ENCODE measurements at places on chromosomes 13 and 19.

DNA sequence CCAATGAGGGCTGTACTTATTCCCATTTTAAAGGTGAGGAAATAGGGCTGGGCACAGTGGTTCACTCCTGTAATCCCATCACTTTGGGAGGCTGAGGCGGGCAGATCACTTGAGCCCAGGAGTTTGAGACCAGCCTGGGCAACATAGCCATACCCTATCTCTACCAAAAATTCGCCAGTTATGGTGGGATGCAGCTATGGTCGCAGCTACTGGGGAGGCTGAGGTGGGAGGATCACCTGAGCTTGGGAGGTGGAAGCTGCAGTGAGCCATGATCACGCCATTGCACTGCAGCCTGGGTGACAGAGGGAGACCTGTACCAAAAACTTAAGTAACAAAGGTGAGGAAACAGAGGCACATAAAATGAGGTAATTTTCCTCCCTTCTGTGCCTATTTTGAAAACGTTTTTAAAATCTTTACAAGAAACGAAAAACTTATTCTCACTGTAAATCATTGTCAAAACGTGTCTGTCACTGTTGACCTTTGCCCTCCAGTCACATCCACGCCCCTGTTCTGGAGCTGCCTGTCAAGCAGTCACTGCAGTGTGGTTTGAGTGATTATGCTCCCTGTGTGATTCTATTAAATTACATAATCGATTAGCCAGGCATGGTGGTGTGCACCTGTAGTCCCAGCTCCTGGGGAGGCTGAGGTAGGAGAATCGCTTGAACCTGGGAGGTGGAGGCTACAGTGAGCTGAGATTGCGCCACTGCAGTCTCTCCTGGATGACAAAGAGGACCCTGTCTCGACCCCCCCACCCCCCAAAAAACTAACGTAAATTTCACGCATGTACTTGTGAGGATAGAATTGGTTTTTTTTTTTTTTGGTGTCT, 12.5 kb downstream of the NOP53 start:
- DNase-seq, result no peak

DNA sequence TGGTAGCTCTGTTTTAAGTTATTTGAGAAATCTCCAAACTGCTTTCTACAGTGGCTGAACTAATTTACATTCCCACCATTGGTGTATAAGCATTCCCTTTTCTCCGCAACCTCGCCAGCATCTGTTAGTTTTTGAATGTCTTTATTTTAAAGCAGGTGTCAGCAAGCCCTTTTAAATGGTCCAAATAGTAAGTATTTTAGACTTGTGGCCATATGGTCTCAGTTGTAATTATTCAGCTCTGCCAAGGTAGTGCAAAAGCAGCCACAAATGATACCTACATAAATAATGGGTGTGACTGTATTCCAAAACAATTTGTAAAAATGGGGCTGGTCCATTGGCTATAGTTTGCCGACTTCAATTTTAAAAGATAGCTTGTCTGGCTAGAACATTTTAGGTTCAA, 58.7 kb upstream of the TMTC4 start:
- DNase-seq, result no peak

DNA sequence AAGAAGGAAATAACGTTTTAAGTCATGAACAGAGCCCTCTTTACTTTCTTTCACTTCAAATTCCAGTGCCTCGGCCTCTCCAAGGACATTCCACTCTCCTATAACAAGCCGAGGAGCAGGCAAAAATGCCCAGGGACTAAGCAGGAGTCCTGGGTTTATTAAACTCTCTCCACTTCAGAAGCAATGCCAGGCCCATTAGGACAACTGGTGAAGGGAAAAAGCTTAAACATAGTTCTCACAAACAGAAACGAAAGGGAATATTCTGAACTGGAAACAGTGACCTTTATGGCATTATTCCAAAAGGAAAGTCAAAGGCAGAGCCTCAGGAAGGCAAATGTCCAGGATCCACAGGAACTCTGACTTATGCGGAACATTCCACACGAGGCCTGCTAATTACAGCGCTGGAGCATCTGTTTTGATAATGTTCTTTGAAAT, 30.9 kb upstream of the MED4 start:
- DNase-seq, result peak; percentile 51

GRCh38 chr13:41291246-41291645, 19.8 kb upstream of the NAA16 start:
- no peak for DNase-seq

- no peak for DNase-seq
These were observed 5.4 kb upstream of the PPP1R37 start for GRCh38 chr19:45087531-45087930.

DNA sequence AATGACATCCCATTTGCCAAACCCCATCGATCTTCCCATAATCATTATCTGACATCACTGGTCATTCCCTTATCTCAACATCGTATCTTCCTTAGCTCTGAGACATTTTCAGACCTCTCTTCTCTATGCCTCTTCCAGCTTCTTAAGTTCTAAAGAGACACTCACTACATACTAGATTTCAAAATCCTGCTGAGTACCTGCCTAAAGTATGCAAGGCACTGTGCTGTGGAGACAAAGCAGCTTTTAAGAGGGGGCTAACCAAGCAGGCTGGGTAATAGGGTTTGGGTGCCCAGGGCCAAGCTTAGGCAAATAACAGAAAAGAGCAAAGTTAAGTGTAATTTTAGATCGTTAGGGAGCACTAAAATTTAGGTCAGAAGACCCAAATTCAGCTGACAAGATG, 3.4 kb upstream of the POMP start:
- no peak for DNase-seq

DNA sequence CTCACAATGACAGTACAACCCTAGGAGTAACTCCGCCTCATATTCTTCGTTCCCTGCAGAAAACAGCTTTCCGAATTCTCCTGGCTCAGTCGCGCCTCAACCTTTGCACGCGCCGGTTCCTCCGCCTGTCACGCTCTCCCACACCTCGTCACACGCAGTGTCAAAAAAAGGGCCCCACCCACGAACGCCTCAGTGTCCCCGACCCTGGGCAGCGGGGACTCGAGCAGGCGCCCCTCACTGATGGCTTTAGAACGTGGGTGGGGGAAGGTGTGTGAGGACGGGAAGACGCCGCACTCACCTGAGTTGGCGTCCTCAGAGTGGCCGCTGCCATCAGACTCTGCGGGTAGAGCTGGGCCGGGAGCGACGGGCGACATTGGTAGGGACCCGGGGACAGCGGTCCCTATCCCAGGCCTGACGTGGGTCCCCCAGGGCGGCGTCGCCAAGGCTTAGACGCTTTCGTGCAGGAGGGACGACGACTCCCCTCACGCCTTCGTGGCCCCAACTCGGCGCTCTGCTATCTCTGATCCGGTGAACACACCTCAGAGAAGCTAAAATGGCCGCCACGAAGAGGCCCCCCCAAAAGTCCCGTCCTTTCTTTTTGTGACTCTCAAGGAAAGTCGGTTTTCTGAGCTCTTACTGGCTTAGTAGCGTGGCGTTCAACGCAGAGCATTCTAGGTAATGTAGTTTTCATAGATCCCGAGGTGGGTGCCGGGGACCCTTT, at the start of gene ZNF154:
TSS of gene ZNF154 (minus strand) at position 564 of the 721 bp plus-strand sequence. CDS start at position 331, 233 bp downstream.
- peak; percentile 87 for DNase-seq

DNA sequence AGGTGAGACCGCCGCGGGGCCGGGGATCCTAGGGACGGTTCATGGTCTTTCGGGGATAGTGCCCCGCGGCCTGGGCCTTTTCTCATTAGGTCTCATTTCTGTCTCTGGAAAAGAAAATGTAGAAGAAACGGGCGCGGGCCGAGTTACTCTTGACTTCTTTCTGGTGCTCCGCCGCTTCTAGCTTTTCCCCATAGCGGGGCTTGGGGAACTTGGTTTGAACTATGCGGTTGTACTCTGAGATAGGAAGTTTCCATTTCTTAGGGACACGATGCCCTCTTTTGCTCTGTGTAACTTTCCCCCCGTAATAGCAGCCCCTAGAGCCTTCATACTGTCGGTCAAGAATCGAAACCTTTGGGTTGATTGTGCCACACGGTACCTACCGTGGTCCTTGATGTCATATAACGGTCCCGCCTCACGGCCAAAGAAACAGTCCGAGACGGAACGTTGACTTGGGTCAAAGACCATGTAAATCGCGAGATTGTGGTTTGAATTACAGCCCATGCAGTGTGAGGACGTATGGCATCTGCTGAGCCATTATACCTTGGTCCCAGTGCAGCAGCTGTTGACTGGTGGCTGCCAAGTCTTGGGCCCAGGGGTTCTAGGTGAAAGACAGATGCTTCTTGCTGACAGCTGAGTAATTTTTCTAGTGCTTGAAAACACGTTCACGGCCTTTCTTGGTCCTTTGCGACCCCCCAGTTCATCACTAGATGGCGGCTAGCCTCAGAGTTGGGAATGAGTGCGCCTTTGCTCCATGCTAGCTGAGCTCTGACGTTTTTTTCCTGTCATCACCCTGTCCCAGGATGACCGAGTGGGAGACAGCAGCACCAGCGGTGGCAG, 487 bp downstream of the RPS5 start:
- peak; percentile 23 for DNase-seq

GRCh38 chr13:44275381-44275780, 98.2 kb upstream of the SERP2 start:
- DNase-seq, result no peak

GRCh38 chr13:93060144-93060543, 166.5 kb upstream of the GPC6 start:
- no peak for DNase-seq

- no peak for DNase-seq
These were observed 627.6 kb upstream of the PCDH9 start for GRCh38 chr13:67857581-67858310.

DNA sequence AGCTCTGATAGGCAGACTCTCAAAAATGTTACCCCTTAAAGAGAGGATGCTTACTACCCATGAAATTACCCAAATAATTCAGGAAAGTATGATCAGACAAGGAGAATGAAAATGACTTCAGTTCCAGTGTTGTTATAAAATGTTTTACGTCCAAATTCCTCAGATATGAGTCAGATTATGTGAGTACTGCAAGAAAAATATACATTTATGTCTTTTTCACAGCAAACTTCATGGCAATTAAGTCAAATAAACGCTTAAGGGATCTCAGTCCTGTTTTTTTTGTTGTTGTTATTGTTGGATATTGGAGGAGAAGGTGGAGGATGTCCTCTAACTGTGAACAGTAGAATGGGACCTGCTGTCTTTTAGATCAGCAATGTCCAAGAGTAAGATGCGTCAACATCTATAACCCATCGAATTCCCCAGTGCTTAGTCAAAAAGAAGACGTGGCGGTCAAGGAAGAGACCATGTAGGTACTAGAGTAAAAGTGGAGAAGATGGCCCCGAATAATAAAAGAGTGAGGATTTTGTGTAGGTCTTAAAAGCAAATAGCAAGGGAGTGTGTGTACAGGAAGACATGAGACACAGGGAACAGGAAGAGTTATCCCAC, 215.4 kb upstream of the IRS2 start:
- DNase-seq, result no peak

GRCh38 chr13:95756072-95756471, 79.1 kb downstream of the DNAJC3 start:
- DNase-seq, result no peak

DNA sequence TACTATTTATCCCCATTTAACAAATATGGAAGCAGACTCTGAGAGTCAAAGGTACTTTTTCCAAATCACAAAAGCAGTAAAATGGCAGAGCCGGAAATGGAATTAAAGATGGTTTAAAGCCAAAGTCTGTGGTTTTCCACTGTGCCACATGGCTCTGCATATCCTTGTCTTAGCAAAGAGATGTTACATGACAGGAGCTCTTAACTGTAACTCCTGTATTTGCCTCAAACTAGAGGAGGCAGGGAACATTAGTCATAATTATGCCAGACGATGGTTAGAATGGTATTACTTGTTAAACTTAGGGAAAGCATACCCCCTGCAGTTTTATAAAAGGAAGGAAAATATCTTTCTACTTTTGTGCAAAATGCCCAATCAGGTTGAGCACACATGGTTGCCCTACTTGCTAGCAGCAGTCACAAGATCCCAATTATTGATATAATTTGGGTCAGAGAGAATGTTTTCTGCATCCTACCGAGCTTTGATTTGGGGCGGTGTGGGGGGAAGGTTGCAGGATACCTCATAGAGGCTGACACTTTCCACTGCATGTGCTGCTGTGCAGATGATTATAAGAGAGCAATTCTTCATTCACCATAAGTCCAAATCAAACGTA, 42.0 kb upstream of the MAB21L1 start:
- DNase-seq, result no peak

DNA sequence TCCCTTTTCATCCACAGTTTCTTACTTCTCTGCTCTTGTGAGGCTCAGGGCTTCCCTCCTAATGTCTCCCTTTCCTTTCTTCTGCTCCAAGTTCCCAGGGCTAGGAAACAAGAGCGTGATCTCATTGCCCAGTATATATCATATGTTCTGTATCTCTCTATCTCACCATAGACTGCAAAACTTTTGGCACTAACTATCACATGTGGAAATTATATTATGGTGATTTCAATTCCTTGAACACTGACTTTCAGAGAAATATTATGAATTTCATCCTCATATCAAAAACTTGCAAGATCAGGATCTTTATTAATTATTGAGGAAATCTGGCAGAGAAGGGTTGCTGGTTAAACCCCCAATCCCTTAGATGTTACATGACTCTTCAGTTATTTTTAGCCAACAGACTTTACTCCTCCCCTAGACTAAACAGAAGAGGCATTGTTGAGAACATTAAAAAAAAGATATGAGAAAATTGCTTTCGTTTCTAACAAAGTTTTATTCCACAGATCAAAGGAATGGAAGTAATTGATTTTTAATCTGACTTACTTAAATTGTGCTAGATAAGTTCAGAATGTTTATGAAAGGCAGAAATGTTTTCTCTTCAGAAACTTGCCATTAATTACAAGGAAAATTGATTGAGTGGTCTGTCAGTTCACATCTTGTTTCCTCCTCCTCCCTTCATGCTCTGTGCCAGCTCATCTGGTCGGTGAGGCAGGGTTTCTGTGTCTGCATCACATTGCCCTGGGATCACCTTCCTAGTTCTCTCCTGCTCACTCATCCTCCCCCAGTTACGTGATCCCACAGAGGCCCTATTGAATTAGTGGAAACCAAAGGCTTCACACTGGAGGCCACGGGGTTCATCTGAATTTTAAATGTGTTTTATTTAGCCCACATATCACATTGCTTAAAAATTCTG, 378.5 kb downstream of the LMO7 start:
- no peak for DNase-seq

GRCh38 chr19:51546650-51547396, 15.4 kb upstream of the SIGLEC6 start:
- DNase-seq, result no peak

- DNase-seq, result no peak
These were observed 22.4 kb upstream of the RANBP3 start for GRCh38 chr19:6000228-6000847.

DNA sequence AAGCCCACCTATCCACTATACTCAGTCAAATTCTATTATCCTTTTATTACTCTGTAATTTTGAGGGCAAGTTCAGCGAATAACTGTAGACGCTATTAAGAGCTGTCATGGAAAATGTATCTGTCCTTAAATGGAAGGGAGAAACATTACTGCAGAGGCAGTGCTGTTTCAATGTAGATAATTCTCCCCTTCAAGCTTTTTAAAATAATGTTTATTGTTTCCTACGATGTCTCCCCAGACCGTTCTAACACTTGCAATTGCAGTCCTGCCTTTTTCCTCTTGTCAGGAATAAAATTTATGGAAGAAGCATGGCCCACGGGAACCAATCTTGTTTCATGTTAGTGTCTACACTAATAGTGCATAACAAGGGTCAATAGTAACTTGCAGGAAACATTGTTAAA, 159.5 kb downstream of the GPC6 start:
- DNase-seq, result no peak

Data from right hindlimb (tissue), 1 donor.